Cortex of kidney (tissue), 1 donor: ENCODE measurements at places on chromosomes 7 and 10.

DNA sequence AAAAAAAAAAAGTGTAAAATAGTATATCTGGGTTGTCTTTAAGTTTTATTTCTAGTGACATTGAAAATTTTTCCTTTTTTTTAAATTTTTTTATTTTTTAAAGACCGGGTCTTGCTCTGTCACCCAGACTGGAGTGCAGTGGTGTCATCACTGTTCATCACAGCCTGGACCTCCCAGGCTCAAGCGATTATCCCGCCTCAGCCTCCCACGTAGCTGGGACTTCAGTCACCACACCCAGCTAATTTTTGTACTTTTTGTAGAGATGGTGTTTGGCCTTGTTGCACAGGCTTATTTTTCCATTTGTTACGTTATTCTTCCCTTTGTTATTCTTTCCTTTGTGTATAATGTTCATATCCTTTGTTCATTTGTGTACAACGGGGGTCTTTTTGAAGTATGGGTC lies 30.1 kb downstream of the TSPAN14 start:
- no peak for DNase-seq

DNA sequence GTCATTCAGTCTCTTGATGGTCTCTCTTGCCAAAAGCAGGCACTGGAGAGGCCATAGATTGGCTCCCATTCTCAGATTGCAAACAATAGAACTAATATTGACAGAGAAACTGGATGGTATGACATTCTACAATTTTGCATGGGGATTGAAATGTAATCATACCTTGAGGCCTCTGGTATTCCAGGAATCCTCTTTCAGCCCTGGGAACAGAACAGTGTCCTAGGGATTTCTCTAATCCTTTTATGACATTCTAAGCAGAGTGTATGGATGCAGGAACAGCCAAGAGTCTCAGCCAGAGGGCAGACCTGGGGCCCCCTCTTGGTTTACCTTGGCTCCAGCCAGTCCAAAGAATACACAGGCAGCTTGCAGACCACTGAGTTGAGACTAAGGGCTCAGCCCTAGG lies 206.4 kb downstream of the KCNMA1 start:
- DNase-seq = no peak

GRCh38 chr7:24138343-24138742 lies 145.6 kb upstream of the NPY start:
- DNase-seq = no peak

GRCh38 chr7:12947465-12947864 lies 260.0 kb downstream of the ARL4A start:
- no peak for DNase-seq

DNA sequence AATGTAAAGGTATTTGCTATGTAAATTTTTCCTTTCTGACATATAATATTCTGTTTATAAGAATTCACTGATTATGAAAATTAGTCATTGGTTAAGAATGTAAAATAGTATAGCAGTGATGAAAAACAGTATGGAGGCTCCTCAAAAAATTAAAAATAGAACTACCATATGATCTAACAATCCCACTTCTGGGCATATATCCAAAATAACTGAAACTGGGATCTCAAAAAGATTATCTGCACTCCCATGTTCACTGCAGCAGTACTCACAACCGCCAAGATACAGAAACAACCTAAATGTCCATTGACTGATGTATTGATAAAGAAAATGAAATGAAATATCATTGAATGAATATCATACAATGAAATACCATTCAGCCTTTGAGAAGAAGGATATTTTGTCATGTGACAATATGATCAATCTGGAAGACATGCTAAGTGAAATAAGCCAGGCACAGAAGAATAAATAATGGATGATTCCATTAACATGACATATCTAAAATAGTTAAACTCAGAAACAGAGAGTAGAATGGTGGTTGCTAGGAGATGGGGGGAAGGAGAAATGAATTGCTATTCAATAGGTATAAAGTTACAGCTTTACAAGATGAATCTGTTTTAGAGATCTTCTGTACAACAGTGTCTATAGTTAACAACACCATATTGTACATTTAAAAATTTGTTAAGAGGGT lies 14.0 kb downstream of the C10orf88 start:
- DNase-seq = no peak

DNA sequence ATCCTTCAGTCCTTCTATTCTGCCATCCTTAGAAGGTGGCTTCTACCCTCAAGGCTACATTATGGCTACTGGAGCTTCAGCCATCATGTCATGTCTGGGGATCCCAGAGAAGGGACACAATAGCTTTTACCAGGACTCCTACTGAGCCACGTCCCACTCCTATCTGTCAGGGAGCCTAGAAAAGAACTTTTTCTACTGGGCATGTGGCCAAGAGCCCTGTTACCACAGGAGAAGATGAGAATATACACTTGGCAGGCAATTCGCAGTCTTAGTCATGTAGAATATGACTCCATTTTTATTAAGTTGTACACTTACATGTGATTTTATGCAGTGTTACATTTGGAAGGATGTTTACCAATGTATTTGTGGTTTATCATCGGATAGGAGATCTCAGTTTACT lies 64.6 kb upstream of the KCNMA1 start:
- DNase-seq = no peak

GRCh38 chr10:28837613-28838390 lies 160.5 kb downstream of the BAMBI start:
- DNase-seq = no peak

- no peak for DNase-seq
Observed at GRCh38 chr10:43260911-43261577, 5.8 kb downstream of the RASGEF1A start.

GRCh38 chr7:22124941-22125340 lies 179.2 kb upstream of the CDCA7L start:
- no peak for DNase-seq

DNA sequence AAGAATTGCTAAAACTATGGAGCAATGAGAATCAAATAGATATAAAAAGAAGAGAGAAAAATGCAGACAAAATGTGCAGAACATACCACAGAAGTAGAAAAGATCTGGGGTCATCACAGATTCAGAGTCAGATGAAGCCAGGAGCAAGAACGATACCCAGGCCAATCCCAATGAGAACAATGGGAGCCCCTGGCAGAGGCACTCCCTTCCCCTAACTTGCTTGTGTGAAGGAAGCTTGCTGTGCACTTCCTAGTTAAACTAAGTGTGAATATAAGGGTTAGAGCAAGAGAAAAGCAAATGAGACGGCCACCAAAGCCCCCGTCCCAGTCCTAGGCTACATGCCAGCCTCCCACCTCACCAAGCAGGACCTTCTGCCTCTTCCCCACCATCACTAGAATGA lies 12.7 kb downstream of the PARP12 start:
- no peak for DNase-seq

DNA sequence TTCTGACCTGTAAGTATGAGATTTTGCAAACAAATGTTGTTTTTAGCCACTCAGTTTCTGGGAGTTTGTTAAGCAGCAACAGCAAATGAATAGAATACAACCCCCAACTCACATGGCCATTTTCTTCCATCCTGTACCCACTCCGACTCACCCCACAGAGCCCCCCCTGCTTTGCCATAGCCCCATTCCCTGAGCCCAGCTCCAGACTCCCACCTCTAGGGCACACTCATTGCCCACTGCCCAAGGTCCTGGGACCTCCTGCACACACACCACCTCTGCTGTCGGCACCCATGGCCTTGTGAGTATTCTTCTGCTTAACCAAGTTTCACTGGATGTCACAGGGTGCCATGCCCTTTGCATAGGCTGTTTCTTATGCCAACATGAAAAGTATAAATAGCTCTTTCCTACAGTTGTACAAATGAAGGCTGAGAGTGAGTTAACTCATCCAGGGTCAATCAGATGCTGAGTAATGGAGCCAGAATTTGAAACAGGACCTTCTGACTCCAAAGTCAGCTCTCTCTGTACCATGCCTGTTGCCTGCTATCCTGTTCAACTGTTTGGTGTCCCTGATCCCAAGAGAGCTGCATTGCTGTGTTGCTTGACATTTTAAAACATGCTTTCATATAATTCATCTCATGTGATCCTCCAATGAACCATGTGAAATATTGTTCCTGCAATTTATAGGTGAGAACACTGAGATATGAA lies 367.8 kb upstream of the ZMIZ1 start:
- no peak for DNase-seq

DNA sequence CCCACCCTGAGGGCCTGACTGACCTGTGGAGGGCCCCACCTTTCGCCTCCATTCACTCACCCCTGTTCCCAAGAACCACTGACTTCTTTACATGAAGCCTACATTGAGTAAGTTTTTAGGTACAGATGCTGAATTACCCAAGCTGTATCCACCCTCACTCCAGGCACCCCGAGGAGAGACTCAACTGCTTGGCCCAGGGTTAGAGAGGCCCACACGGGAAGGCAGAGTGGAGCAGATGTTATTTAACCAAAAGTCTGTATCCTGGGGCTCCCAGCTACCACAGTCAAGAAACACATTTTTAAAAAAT lies 213.1 kb upstream of the FRMD4A start:
- DNase-seq = no peak

DNA sequence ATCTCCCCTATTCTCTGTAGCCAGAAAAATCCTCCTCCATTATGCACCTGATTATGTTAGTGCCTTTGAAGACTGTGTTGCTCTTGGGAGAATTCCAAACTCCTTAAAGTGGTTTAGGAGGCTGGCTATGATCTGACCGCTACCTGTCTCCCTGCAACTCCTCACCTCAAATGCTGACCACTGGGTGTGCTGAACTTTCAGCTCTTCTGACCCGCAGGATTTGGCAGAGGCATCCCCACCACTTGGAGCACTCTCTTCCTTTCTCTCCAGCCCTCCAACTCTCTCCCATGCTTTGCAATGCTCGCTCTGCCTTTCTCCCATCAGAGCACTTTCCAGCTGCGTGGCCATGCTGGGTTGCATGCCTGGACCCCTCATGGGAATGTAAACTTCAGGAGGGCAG lies 227.6 kb downstream of the RPS24 start:
- no peak for DNase-seq

- no peak for DNase-seq
Observed at GRCh38 chr7:141039376-141039775, 24.6 kb upstream of the MRPS33 start.

GRCh38 chr10:35643151-35644049 lies 1.3 kb upstream of the FZD8 start:
- no peak for DNase-seq

GRCh38 chr10:25024528-25024927 lies 8.1 kb downstream of the THNSL1 start:
- no peak for DNase-seq

- no peak for DNase-seq
Observed at GRCh38 chr7:130208516-130208915, 856 bp downstream of the SSMEM1 start.

DNA sequence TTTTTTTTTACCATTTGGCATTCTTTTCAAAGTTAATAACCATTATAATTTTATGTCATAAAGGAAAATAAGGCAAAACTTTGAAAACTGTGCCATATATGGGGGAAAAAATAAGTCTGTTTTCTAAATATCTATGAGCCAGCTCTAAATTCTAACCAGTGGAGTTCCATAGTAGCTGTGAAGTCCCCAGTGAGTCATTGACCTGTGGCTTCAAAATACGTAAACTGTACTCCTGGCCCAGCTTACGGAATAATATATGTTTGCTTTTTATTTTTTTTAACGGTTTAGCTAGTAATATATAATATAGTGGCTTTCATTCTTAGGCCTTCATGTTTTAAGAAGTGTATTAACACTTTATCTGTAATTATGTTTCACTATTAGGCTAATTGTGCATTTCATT lies 20.5 kb downstream of the ZRANB1 start:
- DNase-seq = no peak

DNA sequence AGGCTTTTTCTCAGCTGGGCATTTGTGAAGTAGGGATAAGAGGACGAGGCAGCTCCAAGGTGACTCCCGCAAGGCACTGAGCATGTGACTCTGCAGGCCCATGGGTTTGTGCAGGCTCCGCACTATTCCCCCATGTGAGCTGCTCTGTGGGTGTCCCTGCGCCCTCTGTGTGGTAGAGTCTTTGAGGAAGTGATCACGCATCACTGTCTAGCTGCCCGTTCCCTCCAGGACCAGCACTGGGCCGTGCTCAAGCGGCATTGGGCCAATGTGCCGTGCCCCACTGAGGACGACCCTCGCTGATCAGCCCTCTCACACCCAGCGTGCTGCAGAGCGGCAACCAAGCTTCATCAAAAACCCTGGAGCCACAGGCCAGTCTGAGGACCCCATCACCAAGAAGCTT lies 7.5 kb downstream of the PRKAG2 start:
- no peak for DNase-seq

- DNase-seq = no peak
Observed at GRCh38 chr10:17088118-17088806, 41.3 kb downstream of the CUBN start.

- no peak for DNase-seq
Observed at GRCh38 chr7:32518534-32519140, 23.3 kb downstream of the AVL9 start.

DNA sequence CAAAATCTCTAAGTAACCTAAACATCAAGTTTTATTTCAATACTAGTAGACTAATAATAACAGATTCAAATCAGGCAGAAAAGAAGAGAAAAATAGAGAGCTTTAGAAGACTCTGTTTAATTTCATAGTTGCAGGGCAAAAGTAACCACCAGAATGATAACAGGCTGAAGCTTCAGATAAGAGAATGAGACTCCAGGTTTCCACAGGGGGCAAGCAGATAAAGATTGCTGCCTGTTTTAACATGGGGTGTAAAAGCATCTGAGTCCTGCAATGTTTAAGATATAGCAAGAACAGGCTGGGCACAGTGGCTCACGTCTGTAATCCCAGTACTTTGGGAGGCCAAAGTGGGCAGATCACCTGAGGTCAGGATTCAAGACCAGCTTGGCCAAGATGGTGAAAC lies 11.0 kb downstream of the CROT start:
- DNase-seq = no peak

- DNase-seq = no peak
Observed at GRCh38 chr10:16923309-16923708, 106.1 kb upstream of the RSU1 start.

DNA sequence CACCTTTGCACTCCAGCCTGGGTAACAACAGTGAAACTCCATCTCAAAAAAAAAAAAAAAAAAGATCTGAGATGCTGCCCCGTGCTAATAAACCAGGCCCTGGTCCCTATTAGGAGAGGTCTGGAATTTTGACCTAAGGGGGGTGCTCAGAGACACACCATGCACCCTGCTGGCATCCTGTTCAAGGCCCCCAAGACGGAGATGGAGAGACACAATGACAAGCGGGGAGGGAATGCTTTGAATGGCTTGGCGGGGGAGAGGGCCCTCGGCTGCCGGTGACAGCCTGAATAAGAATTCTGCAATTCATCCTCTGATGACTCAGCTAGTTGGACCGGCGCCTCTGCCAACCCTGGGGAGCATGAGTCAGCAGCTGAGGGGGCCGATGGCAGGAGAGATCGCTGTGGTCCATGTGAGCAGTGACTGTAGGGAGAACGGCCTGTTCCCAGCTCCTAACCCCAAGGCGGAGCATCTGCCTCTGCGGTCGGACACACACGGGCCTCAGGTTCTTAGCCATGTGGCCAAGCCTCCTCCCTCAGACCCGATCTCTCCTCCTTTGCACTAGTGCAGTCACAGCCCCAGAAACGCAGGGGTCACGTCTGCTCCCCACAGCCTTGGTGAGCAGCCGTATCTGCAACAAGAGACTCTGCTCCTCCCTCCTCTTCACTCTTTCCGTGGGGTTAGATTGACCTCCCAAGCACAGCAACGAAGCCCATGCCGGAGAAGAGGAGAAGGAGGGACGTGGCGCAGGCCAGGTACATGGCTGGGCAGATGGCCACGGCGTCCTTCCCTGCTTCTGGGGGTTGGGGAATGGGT lies 14.9 kb downstream of the TRIM56 start:
- DNase-seq = no peak

GRCh38 chr10:112374724-112375541 lies 1.0 kb downstream of the ACSL5 start:
- DNase-seq = no peak
